ENCODE measurements at places on chromosomes 4 and X.

GRCh38 chr4:3288571-3289094 is 4.2 kb upstream of the RGS12 start:
- DNase-seq = no peak

DNA sequence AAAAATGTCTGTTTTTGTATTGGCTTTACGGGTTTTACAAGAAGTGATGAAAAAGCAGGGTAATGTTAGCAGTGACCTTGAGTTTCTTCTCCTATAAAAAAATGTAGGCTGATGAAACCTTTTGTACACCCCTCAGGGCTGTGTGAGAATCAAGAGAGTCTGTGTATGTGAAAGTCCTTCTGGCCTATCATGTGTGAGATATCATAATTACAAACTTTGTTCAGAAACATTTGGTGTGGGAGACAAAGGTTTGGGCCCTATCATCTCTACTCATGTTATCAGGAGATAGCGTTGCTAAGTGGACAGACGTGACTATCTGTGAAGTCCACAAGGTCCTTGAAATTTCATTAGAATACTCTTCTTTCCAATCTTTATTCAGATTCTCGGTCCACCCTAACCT is 170.6 kb upstream of the HAND2 start:
- no peak for DNase-seq

DNA sequence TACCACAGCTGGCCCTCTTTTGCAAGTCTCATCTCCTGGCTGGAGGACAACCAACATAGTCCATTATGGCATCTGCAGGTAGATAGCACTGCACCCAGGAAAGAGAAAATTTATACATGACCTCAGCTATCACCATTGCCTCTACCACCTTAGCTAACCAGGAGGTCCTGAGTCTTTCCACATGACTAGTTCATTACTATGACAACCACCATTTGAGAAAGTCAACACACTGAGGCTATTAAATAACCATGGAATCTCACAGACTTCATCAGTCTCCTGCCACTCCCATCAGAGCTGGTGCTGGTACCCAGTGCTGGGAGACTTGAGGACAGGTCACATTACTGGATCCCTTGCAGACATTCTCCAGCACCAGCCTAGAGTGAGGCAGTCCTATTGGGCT is 285.9 kb downstream of the GBA3 start:
- DNase-seq = no peak

- DNase-seq = no peak
These were observed 30.0 kb downstream of the PAPSS1 start for GRCh38 chr4:107689912-107690587.

DNA sequence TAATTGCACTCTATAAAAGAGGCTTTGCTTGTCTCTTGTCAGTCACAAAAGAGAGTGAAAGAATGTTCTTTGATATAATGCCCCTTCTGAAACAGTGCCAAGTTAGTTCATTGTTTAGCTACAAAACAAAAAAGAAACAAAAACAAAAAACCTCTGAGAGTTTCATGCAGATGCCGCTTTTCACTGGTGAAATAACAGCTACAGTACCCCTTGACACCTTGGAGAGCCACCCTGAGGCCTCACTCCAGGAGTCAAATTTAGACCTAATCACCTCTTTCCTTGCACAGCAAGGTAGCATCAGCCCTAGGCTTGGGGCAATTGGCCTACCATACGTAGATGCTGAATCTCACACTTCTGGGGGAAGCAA is 185.2 kb downstream of the UNC5C start:
- no peak for DNase-seq

- no peak for DNase-seq
These were observed 163.1 kb upstream of the FAT1 start for GRCh38 chr4:186886759-186887158.

- DNase-seq = no peak
These were observed 9.0 kb upstream of the S100P start for GRCh38 chr4:6684656-6685055.

GRCh38 chr4:42767669-42768068 is 110.8 kb upstream of the ATP8A1 start:
- DNase-seq = no peak

DNA sequence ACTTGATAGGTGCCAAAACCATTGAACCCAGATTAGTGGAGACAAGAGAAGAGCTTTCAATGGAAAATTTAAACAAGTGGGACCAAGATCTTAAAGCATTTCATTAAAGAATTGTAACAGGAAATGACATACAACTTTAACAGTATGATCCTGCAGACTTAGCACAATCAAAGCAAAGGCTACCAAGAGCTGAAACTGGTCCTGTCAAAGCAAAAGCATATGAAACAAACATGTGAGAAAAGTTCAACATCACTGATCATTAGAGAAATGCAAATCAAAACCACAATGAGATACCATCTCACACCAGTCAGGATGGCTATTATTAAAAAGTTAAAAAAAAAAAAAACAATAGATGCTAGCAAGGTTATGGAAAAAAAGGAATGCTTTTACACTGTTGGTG is 425.6 kb downstream of the IL1RAPL1 start:
- no peak for DNase-seq

DNA sequence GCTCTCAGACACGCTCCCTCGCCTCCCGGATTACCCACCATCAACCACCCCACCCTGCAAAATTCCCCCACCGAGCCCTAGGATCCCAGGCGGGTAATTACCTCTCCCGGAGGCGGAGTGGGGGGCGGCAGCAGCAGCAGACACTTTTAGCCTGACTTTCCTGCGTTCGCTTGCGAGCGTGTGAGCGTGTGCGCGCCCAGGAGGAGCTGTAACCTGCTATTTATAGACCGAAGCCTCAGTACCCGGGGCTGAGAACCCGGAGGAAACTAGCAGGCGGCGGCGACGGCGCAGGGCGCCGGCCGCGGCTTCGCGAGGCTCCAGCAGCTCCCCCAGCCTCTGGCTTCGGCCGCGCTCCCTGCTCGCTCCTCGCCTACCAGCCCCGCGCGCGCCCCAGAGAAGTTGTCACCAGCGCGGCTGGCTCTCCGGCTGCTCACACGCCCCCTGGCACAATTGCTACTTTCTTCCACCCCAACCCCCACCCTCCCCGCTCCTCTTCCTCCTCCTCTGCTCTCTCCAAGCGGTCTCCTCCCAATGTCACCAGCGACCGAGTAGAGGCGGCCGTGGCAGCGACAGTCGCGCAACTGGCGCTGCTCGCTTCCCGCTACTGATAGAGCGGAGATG is at the start of gene INPP4B:
Gene INPP4B, minus strand, starts transcription at position 194 of the 621 bp plus-strand sequence.
- DNase-seq = peak; percentile 15

DNA sequence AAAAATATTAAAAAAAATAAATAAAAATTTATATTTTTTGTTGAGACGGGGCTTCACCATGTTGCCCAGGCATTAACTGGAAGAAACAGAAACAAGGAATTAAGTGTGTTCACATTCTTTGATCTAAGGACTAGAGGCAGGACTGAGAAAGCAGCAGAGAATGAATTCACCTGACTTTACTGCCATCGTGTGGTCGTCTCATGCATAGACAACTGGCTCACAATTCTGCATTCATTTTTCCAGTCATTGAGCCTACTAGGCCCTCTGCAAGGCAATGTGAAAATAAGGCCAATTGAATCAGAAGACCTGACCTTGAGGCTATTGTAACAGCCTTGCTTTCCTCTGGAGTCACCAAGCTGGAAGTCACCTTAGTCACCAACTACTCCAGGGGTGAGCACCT is 37.4 kb downstream of the LHFPL1 start:
- no peak for DNase-seq

DNA sequence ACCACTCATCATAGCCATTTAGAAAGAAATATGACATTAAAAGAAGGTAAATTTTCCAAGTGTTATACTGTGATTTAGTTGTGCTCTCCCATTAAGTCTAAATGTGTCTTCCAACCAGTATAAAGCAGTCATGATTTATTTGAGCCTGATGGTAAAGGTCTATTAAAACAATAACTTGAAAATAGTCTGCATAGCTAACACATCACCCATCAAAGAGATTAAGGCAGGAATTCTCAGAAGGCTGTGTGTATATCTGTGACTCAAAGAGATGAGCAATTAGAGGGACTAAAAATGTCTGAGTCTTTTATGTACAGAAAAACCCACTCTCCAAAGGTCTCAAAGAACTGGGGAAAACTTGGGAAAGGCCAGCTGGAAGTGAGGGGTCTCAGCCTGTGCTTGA is 70.3 kb upstream of the IQCM start:
- no peak for DNase-seq

GRCh38 chr4:2598511-2599303 is 62.3 kb downstream of the FAM193A start:
- DNase-seq = no peak

DNA sequence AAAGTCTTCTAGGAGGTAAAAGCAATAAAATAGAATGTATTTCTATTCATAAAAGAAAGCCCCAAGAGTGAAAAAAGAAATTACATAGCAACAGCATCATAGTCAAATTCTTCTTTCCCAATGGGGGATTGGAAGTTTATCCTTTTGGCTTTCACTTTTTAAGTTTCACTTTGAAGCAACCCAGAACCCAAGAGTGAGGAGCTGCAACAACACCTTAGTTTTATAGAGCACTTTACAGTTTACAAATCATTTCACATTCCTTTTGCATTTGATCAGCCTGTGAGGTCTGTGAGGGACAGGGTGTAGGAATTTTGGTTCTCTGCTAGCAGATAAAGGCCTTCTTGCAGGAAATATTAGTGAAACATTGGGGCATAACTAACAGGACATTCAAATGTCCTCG is 112.0 kb upstream of the NDP start:
- no peak for DNase-seq

GRCh38 chr4:145217349-145217748 is 37.0 kb upstream of the OTUD4 start:
- DNase-seq = no peak

DNA sequence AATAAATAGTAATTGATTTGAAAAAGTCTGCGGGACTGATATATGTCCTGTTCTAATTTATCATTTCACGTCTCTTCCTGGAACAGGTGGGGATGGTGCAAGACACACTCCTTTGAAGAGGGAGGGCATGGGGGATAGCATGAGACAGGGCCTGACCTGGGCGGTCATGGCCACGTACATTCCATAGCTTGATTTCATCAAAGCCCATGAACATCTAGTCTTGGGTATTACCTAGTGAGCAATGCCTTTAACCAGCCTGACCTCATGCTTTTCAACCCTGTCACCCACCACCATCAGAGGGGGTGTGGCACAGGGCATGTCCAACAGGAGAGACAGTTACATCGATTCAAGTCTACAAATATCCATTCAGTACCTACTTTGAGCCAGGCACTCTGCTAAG is 52.3 kb upstream of the HOPX start:
- DNase-seq = no peak

- DNase-seq = no peak
These were observed 448.2 kb upstream of the FAT1 start for GRCh38 chr4:187171706-187172339.

DNA sequence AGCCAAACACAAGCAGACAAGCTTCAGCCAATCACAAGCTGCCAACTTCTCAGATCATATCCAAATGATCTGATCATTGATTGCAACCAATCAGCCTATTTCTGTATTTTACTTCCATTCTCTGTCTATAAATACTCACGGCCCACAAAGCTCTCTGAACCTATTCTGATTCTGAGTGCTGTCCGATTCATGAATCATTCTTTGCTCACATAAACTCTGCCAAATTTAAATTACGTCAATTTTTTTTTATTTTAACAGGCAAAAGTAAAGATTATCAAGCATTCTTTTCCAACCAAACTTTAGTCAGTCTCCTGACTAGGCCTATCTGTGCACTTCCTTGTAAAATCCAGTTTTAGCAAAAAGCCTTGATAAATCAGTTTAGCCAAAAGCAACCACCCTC is 1.8 kb upstream of the TCEANC start:
- no peak for DNase-seq

Data from stimulated activated CD8-positive, alpha-beta memory T cell treated with anti-CD3 and anti-CD28 coated beads, Interleukin-4, amount 100 ng/mL, for 24 hours (primary cell).